Stimulated activated CD4-positive, alpha-beta T cell treated with anti-CD3 and anti-CD28 coated beads, Interleukin-1b, Interleukin-23, amount 100 ng/mL, for 24 hours (primary cell): ENCODE measurements at places on chromosomes 6 and 20.

DNA sequence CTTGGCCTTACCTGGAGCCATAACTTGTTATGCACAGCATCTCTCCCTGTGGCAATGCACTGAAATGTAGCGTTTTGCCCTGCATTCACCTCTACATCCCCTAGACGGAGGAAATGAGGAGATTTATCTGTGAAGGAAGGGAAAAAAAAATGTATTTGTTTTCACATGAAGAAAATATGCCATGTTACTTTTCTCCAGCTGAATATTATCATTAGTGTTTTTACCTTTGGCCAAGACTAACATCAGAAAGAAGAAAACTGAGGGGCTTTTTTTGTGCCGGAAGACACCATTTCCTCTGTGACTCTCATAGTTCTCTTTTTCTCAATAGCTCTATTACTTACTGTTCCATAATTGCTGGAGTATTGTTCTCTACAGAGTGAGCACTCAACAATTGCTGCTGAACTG is 280.4 kb downstream of the PTPRK start:
- no peak for DNase-seq

DNA sequence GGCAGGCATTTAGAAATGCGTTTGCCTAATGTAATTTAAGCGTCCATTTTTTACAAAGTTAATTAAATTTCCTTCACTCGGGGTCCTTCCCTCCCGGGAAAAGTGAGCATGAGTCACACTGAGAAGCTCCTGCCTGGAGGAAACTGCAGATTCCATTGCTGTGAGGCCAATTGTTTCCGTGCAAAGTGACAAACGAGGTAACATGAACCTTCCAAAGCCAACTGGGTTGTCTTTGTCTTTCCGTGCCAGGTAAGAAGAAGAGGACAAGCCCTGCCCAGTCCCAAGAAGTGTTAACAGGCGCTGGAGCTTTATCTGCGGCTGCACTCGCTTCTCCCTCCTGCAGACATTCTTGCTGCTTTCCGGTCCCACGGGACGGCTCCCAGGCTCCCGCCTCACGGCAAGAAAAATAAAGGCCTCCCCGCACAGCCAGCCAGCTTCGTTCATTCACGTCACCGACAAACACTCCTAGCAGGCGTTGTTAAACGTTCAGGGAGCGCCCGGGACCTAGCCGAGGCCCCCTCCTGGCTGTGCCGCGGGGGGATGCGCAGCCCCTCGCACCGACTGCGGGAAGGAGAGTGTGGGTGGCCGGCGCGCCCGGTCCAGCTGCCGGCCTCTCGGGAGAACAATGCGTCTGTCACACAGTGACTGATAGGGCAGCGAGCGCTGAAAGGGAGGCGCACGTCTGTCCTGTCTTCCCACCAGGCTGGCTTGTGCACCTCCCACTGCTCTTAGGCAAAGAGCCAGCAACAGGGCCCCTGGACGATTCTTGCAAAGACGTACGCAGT is 61.5 kb upstream of the HDDC2 start:
- DNase-seq = no peak

GRCh38 chr6:49551078-49551865 is 804 bp downstream of the C6orf141 start:
- no peak for DNase-seq

- peak; percentile 21 for DNase-seq
Measured at GRCh38 chr6:117482240-117483003, at the start of gene DCBLD1. Gene DCBLD1 (plus strand): TSS chr6:117482674. CDS start chr6:117482782, 108 bp downstream.
